ENCODE measurements at places on chromosomes 12 and 14. TPM values are rescaled to one million over a fixed set of nuclear protein-coding genes. Genes with fewer than 3 reads are reported as not detected.
A peak's percentile ranks its signal among the peaks of the same experiment; 100 is the strongest.

DNA sequence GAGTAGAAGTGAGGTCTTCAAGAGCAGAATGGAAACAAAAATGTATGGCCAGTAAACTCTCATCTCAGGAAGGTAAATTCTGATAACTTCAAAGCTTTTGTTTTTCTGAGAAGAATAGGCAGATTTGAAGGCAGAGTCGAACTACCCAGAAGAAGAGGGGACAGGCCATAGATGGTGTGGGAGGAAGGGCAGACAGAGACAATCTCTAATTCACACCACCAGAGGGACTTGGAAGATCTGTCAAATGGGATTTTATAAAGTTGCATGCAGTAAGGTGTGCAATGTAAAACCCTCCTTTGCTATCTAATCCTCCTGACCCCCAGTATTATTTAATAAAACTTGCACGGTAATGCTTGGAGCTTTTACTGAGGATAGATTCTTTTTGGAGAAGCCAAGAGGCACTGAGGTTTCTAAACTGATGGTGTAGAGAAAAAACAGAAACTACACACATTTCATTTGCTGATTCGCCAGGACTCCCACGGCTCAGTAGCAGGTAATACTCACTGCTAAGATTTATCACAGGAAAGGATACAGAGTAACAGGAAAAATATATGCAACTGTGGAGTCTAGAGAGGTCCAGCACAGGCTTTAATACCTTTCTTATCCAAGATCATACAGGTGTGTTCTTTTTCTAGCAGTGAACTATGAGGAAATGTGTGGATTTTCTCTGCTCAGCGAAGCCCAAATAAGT lies 18.3 kb downstream of the SLC38A2 start:
- ATAC-seq, result no peak

DNA sequence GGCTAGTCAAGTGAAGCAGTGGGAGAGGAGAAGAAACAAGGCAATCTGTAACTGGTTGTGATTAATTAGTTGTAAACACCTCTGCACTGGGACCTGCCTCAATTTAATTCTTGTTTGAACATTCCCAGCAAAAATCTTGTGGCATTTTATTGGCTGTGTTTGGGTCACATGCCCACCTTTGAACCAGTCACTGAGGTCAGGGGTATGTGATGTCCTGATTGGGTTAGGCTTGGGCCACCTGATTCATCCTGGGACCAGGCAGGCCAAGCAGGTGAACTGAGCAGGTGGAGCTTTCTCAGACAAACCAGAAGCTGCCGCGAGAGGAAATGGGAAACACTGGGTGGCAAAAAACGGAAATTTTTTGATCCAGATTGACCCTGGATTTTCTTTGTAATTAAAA lies 72.5 kb downstream of the NEDD1 start:
- ATAC-seq, result no peak

NRIP2 gene
- 1.1 TPM for total RNA-seq

- ATAC-seq, result no peak
Observed at GRCh38 chr12:115294453-115295133, 610.6 kb upstream of the TBX3 start.

DNA sequence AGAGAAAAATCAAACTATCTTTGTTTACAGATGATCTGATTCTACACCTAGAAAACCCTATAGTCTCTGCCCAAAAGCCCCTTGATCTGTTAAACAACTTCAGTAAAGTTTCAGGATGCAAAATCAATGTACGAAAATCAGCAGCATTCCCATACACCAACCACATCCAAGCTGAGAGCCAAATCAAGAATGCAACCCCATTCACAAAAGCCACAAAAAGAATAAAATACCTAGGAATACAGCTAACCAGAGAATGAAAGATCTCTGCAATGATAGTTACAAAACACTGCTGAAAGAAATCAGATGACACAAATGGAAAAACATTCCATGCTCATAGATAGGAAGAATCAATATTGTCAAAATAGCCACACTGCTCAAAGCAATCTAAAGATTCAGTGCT lies 265.7 kb downstream of the AEBP2 start:
- no peak for ATAC-seq

GRCh38 chr12:114789276-114789675 lies 105.3 kb upstream of the TBX3 start:
- no peak for ATAC-seq

LRTM2 gene
- 0.15 TPM for total RNA-seq

GRCh38 chr12:104212516-104212915 lies 3.1 kb upstream of the TXNRD1 start:
- ATAC-seq, result no peak

- no peak for ATAC-seq
Observed at GRCh38 chr12:33942172-33942571, 80.1 kb upstream of the ALG10 start.

DNA sequence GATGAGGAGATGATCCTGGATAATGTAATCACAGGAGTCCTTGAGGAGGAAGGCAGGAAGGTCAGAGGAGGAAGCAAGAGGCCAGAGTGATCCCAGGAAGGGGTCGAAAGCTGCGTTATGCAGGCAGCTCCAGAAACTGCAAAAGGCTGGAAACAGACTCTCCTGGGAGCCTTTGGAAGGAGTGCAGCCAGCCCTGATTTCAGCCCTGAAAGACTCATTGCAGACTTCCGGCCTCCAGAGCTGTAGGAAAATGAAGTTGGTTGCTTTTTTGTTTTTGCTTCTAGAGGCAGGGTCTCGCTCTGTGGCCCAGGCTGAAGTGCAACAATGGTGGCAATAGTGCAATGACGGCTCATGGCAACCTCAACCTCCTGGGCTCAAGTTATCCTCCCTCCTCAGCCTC lies 44.6 kb upstream of the FZD10 start:
- ATAC-seq, result no peak

GRCh38 chr12:114746297-114747011 lies 62.5 kb upstream of the TBX3 start:
- no peak for ATAC-seq

DNA sequence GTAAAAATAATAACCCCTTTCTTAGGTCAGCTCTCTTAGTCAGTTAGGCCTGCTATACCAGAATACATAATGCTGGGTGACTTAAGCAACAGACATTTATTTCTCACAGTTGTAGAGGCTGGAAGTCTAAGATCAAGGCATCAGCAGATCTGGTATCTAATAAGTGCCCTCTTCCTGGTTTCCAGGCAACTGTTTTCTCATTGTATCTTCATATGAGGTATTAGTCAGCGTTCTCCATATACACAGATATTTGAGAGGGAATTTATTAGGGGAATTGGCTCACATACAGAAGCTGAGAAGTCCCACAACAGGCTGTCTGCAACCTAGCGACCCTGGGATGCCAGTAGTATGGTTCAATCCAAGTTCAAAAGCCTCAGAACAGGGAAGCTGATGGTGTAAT lies 896.0 kb downstream of the GALC start:
- peak; percentile 57 for ATAC-seq

DNA sequence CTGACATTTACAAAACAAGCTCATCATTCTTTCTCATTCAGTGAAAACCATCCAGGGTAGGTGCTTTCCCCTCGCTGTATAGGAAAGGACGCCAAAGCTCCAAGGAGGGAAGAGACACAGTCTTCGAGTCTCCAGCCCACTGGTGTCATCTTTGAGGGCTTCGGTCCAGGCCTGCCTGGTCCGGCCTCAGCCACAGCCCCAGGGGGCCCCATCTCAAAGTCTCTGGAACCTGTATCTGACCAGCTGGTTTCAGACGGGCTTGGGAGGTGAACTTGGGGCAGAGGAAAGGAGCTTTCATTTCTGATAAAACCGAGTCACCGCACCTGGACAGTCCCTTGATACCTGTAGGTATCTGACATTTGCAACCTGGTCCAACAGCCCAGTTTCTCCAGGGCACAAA lies 229.5 kb upstream of the RTL1 start:
- ATAC-seq, result no peak

DNA sequence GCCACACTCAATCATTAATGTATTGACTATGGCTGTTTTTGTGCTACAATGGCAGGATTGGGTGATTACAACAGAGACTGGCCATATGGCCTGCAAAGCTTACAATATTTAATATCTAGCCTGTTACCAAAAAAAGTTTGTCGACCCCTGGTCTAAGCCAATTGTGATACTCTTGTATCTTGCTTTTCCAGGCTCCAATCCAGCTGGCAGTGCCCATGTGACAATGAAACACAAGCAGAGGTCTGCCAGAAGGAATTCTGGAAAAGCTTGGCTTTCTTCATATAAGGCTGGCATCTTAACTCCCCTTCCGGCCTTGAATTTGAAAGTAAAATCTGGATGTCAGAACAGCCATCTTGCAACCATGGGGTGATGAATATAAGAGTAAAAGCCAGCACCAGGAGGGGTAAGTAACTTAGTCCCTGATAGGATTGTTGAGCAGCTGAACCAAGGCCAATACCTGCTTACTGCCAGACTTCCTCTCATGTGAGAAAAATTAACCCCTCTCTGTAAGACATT lies 458.7 kb downstream of the TMTC2 start:
- ATAC-seq, result no peak

CTSG gene
- 1.4 TPM for total RNA-seq

DNA sequence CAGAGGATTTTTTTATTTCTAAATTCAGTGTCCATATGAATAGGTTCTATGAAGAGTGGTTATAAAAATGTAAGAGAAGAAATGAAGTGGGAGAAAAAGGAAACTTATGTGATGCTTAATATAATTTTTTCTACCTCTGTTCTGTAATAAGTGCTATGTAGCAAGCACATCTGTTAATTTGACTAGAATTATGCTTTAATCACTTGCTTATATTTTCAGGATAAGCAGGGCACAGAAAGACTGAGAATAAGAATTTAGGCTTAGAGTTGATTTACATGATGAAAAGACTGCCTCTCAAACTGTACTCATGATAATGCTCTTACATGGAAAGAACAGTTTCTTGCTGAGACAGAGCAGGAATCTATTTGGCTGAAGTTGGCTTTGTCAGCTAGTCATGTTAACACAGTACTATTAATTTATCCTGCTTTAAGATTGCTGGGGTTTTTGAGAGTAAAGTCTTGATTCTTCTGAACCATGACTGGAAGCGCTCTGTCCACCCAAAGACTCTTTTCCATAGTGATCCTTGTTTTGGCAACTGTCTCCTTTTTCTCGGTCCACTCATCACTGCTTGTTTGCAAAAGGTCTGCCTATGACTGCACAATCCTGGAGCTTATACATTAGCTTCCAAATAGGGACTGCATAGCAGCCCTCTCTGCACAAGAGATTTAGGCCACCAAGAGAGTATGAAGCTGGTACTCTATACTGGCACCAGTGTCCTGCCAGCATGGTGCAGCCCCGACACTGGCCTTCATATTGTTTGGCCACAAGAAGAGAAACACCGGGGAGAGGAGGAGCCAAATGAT lies 98.8 kb downstream of the AKAP6 start:
- peak; percentile 67 for ATAC-seq

DNA sequence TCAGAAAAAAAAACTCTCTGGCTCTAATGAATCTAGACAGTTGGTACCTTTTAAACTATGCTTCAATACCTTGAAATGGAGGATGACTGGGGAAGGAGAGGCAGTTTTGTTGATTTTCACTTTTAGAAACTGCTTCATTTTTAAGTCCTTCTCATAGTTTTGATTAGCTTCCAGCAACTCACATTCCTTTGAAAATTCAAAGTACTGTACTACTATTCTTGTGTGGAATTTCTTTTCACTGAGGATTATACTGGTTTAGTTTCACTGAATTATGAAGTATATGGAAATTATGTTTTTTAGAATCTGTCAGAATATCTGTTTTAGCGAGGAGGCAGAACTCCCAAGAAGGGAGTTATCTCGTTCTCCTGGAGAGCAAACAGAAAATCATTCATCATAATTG lies 116.3 kb downstream of the TGFB3 start:
- no peak for ATAC-seq

- no peak for ATAC-seq
Observed at GRCh38 chr12:109635717-109636116, 62.1 kb downstream of the MVK start.

ABHD12B gene
- total RNA-seq, result 1.9 TPM

Data from motor neuron (in vitro differentiated cells).